Testis (tissue), 5 donors: ENCODE measurements at places on chromosomes 2 and 18. TPM values are rescaled to one million over a fixed set of nuclear protein-coding genes. Genes with fewer than 3 reads are reported as not detected.

CSRNP3 gene
- polyA plus RNA-seq: 3.0 TPM

IL37 gene
- polyA plus RNA-seq: not detected

SPEG gene
- polyA plus RNA-seq: 16.0 TPM

UGT1A5 gene
- not detected for polyA plus RNA-seq

TTN gene
- polyA plus RNA-seq: 2.6 TPM

GYPC gene
- polyA plus RNA-seq: 40.2 TPM

COL4A3 gene
- polyA plus RNA-seq: 3.7 TPM

MYO1B gene
- 14.5 TPM for polyA plus RNA-seq

PLB1 gene
- polyA plus RNA-seq: 10.9 TPM

DOK6 gene
- polyA plus RNA-seq: 11.1 TPM
